Fibroblast of the aortic adventitia (primary cell): ENCODE measurements at places on chromosomes 1 and 21.
A peak's percentile ranks its signal among the peaks of the same experiment; 100 is the strongest.

GRCh38 chr1:210143465-210144062 is 89.0 kb upstream of the SERTAD4 start:
- peak; percentile 83 for DNase-seq

DNA sequence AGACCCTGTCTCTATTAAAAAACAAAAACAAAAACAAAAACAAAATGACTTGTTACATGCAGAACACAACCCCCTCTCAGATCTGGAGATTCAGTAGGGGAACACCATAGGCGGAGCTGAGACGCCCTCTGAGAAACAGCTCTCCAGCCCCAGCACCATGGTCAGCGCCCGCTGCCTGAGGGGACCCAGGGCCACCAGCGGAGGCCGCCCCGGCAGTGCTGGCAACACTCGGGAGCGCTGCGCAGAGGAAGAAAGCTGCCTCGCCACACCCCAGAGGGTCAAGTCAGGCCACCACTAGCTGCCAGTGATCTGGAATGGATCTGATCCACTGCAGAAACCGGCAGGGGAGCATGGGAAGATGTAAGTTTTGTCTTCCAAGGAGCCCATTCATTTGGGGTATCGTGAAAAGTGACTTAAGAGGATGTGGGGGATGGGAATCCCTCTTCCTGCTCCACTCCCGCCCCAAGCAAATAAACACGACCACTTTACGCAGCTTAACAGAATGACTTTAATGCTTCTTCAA is 3.1 kb downstream of the ACTA1 start:
- peak; percentile 35 for DNase-seq

DNA sequence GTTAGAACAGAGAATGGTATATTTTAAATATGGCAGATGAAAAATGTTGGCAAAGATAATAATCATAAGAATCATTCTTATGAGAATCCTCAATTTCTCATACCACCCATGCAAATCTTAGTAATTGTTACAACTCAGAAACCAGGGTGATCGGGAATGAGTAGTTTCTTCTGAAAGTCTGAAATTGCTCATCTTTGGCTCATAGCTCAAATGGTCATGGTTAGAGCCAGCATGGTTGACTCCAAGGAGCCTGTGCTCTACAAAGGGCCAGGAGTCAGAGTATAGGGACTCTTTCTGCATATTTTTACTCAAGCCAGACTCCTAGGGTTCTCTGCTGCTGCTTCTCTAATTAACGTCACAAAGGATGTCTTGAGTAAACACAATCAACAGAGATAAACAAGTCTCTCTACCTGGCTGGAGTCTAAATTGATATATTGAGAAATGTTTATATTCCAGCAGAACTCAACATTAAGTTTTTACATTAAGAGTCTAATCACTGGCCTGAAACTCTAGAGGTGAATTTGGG is 1.9 kb upstream of the ETV3 start:
- DNase-seq = no peak

GRCh38 chr1:34408011-34408410 is 231.3 kb downstream of the C1orf94 start:
- DNase-seq = peak; percentile 43

DNA sequence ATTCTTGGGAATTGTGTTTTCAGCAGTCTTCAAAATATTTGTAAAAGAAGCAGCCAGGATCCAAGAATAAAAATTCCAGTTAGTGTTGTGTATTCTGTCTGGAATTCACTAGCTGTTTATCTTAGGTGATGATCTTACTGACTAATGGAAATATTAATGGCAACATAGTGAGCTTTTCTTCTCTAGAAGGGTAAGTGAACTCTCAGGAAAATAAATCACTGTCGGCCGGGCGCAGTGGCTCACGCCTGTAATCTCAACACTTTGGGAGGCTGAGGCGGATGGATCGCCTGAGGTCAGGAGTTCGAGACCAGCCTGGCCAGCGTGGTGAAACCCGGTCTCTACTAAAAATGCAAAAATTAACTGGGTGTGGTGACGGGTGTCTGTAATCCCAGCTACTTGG is 87.4 kb upstream of the KIF1B start:
- peak; percentile 53 for DNase-seq
